ENCODE measurements at places on chromosomes 16 and 17.
A peak's percentile ranks its signal among the peaks of the same experiment; 100 is the strongest.

DNA sequence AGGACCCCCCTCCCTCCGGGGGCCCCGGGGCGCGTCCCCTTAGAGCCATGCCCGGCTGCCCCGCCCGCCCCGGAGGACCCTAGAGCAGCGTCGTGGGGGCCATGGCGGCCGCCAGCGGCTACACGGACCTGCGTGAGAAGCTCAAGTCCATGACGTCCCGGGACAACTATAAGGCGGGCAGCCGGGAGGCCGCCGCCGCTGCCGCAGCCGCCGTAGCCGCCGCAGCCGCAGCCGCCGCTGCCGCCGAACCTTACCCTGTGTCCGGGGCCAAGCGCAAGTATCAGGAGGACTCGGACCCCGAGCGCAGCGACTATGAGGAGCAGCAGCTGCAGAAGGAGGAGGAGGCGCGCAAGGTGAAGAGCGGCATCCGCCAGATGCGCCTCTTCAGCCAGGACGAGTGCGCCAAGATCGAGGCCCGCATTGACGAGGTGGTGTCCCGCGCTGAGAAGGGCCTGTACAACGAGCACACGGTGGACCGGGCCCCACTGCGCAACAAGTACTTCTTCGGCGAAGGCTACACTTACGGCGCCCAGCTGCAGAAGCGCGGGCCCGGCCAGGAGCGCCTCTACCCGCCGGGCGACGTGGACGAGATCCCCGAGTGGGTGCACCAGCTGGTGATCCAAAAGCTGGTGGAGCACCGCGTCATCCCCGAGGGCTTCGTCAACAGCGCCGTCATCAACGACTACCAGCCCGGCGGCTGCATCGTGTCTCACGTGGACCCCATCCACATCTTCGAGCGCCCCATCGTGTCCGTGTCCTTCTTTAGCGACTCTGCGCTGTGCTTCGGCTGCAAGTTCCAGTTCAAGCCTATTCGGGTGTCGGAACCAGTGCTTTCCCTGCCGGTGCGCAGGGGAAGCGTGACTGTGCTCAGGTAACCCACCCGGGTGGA lies 759 bp downstream of the ALKBH5 start:
- peak; percentile 59 for DNase-seq

DNA sequence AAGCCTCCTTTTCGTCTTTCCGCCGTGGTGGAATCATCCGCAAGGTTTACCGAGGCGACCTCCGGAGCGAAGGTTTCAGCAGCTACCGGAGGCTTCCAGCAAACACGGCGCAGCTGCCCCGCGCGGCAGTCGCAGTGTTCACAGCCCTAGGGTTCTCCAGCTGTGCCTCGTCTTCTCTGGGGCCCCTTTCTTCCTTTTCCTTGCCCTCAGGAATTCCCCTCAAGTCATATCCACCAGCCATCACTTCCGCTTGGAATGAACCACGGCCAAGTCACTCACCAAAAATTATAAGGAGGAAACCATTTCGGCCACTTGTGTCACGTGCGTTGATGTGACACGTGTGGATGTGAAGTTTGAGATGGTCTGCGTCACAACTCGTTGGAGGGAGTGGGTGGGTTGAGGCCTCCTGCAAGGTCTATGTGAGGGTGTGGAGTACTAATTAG lies 636 bp upstream of the ERN1 start:
- DNase-seq = no peak

GRCh38 chr17:77862890-77863813 lies 95.4 kb upstream of the TNRC6C start:
- DNase-seq = no peak

DNA sequence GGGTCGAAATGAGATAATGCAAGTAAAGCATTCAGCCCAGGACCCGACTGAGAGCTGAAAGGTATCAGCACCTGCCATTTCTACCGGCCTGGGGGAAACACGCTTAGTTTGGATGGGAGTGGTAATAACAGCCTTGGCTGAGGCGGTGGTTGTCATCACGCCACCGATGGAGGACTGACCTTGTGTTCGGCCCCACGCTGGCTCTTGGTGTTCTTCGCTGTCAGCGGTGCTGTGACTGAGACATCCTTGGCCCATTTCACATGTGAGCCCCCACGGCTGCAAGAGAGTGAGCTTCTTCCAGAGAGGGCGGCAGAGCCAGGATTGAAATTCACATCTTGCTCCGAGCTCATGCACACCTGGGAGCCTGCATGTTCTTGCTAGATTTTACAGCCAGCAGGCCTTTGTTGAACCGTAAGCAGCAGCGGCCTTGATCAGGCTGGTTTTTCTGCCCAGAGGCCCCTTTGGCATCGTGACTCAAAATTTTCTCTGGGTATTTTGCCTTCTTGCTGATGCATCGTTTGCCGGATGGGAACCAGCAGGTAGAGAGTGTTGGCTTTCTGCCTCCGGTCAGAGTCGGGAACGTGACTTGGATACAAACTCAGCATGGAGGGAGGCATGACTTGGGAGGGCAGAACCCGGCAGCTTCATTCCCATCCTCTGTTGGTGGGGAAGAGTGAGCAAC lies 341.5 kb downstream of the SNX29 start:
- DNase-seq = no peak

DNA sequence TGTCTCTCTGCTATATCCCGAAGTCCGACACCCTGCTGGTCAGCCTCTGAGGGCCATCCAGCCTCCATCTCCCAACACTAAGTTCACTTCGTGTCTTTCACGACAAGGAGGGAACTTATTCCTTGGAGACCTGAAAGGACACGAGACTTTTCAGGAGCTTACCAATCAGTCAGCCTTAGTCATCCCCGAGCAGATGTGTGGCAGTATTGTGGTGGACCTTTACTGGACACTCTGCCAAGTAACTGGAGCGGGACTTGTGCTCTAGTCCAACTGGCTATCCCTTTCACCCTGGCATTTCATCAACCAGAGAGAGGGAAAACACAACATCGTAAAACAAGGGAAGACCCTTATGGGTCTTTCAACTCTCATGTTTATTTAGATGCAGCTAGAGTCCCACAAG lies 87.1 kb downstream of the EMP2 start:
- no peak for DNase-seq

DNA sequence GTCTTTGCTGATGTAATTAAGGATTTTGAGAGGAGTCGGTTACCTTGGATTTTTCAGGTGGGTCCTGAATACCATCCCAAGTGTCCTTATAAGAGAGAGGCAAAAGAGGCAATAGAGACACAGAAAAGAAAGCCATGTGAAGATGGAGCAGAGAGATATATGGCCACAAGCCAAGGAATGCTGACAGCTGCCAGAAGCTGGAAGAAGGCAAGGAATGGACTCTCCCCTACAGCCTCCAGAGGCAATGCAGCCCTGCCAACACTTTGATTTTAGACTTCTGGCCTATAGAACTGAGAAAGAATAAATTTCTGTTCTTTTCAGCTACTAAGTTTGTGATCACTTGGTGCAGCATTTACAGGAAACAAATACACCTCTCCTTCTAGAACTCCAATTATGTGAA lies 8.2 kb upstream of the RNFT1 start:
- no peak for DNase-seq

DNA sequence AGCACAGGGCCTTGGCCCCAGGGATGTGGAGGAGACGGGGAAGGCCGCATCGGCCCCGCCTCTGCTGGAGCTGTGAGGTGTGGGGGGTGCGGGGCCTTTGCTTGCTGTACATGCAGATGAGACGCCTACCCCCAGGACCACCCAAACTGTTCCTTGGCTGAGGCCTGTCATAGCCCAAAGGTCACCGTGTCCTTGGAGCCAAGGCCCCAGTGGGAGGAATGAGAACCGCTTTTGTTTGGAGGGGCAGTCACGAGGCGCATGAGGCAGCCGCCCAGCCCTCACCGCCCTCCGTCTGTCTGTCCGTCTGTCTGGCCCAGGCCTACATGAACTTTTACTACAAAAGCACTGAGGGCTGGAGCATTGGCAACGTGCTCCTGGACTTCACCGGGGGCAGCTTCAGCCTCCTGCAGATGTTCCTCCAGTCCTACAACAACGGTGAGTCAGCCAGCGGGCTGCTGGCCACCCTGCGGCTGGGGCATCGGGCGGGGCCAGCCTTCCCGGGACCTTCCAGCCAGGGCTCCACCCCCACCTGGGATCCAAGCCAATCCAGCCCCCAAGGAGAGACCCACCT lies 8.8 kb downstream of the TAX1BP3 start:
- DNase-seq = no peak

GRCh38 chr17:4643676-4644075 lies 2.2 kb upstream of the ALOX15 start:
- no peak for DNase-seq

GRCh38 chr17:18191236-18191667 lies 7.6 kb downstream of the ALKBH5 start:
- DNase-seq = no peak

GRCh38 chr16:12133729-12134128 lies 157.2 kb downstream of the SNX29 start:
- no peak for DNase-seq

GRCh38 chr16:55471448-55472097 lies 7.4 kb upstream of the MMP2 start:
- DNase-seq = no peak

DNA sequence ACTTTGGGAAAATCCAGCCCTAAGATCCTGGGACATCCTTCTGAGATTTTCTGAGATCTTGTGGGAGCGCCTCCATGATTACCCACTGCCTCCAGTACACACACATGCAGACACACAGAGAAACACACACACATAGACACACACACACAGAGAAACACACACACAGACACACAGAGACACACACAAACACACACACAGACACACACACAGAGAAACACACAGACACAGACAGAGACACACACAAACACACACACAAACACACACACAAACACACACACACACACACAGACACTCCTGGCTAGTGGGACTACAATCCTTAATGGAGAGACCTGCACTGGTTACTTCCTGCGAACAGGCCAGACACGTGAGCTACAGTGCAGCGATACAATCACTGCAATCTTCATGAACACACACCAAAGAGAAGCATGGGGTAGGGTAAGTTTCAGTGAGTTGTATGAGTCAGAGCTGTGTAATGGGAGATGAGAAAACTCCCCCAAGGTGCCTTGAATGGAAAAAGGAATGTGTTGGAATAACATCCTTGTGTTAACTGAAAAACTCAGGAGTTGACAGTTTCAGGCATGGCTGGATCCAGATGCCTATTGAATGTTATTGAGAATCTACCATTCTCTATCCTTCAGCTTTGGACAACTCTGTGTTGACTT lies 79.5 kb downstream of the SLC6A2 start:
- DNase-seq = no peak

- DNase-seq = no peak
Measured at GRCh38 chr17:66177048-66177447, 14.9 kb downstream of the CEP112 start.

DNA sequence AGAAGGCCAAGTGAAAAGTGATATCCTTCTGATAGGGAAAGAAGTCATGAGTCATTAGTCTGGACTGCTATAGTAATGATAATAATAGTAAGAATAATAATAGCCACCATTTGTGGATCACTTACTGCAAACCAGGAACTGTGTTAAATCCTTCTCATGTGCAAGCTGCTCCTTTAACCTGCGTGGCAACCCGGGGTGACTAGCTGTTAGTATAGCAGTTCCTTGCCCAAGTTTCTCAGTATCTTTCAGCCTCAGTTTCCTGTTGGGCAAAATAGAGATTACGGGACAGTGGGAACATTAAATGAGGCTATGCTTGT lies 129.5 kb downstream of the CDH13 start:
- DNase-seq = no peak

GRCh38 chr16:49283376-49284049 lies 1.9 kb upstream of the CBLN1 start:
- no peak for DNase-seq

DNA sequence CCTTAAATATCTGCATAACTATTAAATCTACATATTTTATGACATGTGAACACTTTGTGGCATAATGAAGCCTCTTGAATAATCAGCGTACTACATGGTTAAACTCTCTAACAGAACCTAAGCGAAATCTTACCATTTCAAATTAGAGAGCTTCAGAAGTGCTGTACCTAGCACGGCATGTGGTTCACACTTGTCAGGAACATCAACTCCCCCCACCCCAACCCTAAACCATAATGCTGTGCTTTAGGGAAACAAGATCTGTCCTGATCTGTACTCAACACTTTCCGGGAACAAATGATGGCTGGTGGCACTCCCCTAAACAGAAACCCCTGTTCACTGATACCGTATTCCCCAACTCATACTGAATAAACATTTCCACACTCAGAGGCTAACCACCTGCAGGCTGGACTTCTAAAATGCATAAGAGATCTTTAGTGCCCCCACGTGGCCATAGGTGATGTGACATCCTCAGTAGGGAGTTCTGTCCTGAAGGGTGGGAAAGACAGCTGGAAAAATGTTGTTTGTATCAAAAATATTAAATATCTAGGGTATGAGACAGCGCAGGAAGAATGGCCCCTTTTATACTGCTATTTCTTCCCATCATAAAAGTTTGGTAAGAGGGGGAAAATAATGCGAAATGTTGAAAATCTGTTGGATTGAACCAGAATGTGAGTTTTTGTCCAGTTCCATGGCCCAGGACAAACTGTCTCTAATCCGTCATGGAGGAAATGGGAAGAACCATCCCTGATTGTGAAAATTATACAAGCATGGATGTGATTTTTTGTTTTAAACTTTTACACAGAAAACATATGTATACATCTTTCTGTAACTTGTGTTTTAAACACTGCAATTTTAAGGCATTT lies 88.6 kb downstream of the USP31 start:
- DNase-seq = no peak

- DNase-seq = no peak
Measured at GRCh38 chr16:55078699-55079410, 148.2 kb downstream of the IRX5 start.

GRCh38 chr17:22203208-22203715 lies 510.9 kb downstream of the KCNJ18 start:
- DNase-seq = no peak

- peak; percentile 32 for DNase-seq
Measured at GRCh38 chr16:30761427-30761927, 385 bp downstream of the CFAP119 start.

DNA sequence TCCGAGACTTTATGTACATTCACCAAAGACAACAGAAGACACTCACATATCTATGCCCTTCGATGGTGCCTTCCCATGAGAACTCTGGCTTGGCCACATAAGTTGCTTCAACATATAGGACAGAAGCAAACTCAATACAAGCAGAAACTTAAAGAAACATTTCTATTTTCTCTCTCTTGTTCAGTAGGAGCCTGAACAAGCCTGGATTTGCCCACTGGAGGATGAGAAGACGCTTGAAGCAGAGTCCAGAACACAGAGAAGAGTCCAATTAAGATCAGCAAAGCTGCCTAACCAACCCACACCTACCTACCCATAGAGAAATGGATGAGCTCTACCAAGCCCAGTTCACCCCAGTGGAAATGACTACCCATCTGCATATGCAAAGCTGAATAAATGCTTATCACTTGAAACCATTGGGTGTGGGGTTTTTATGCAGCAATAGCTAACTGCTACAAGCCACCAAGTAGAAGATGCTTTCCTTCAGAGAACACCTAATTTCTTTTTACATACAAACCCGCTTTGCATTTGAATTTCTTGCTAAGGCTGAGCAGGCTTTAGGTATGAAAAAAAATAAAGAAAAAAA lies 337.9 kb upstream of the DYNLRB2 start:
- DNase-seq = no peak
